Activated CD4-positive, alpha-beta T cell treated with anti-CD3 and anti-CD28 coated beads, Interleukin-2, amount 10 ng/mL, durations not matched to agents 24 days and 14 days (primary cell): ENCODE measurements at places on chromosomes 3 and 15. TPM values are rescaled to one million over a fixed set of nuclear protein-coding genes. Genes with fewer than 3 reads are reported as not detected.

NEK10 gene
- total RNA-seq: 0.26 and 0.28 TPM in 2 replicates

TRAT1 gene
- 61.0 and 66.6 TPM in 2 replicates for total RNA-seq

DNAH1 gene
- total RNA-seq: 9.9 and 10.6 TPM in 2 replicates

UACA gene
- 0.40 and 0.68 TPM in 2 replicates for total RNA-seq

CD200R1 gene
- 3.8 TPM in 2 replicates for total RNA-seq

ZNF774 gene
- total RNA-seq: 1.2 and 2.3 TPM in 2 replicates

SAMD7 gene
- total RNA-seq: not detected in 2 replicates

WDR49 gene
- 0.09 and 0.12 TPM in 2 replicates for total RNA-seq

NR2E3 gene
- total RNA-seq: not detected in 2 replicates

NAALADL2 gene
- total RNA-seq: not detected in 2 replicates

ALG1L2 gene
- total RNA-seq: not detected in 2 replicates

BOC gene
- total RNA-seq: 1.4 and 1.9 TPM in 2 replicates

CCDC80 gene
- not detected in 2 replicates for total RNA-seq

ANKUB1 gene
- total RNA-seq: not detected in 2 replicates

MAN2C1 gene
- total RNA-seq: 232 and 255 TPM in 2 replicates

AMIGO3 gene
- 0.21 TPM in 1 of 2 replicates, not detected in the other for total RNA-seq

PLSCR5 gene
- total RNA-seq: not detected in 2 replicates

KIF15 gene
- total RNA-seq: 26.5 and 28.3 TPM in 2 replicates

CNTN3 gene
- total RNA-seq: not detected in 2 replicates

EFHB gene
- 0.44 and 0.85 TPM in 2 replicates for total RNA-seq

MAP6D1 gene
- total RNA-seq: 1.4 and 2.1 TPM in 2 replicates

SLC28A2 gene
- total RNA-seq: not detected in 2 replicates

ZNF385D gene
- not detected in 2 replicates for total RNA-seq

CP gene
- not detected in 2 replicates for total RNA-seq

CILP gene
- total RNA-seq: 0.02 TPM in 2 replicates

WWTR1 gene
- 0.31 and 0.75 TPM in 2 replicates for total RNA-seq

ARL8B gene
- total RNA-seq: 46.8 and 50.4 TPM in 2 replicates

CFAP20DC gene
- 0.98 and 1.3 TPM in 2 replicates for total RNA-seq

GPR27 gene
- total RNA-seq: 1.0 and 1.4 TPM in 2 replicates

GPR156 gene
- 0.12 TPM in 1 of 2 replicates, not detected in the other for total RNA-seq

IFT57 gene
- 25.2 and 26.6 TPM in 2 replicates for total RNA-seq

RFT1 gene
- total RNA-seq: 47.4 and 47.6 TPM in 2 replicates

TMEM40 gene
- total RNA-seq: not detected in 2 replicates

CPLX3 gene
- total RNA-seq: 0.09 TPM in 2 replicates

SNRPN gene
- 34.3 and 35.4 TPM in 2 replicates for total RNA-seq
